ENCODE measurements at places on chromosomes 3 and 15. TPM values are rescaled to one million over a fixed set of nuclear protein-coding genes. Genes with fewer than 3 reads are reported as not detected.

The CRABP1 gene
- 1.8 TPM for total RNA-seq

The SCN11A gene
- not detected for total RNA-seq

The PCSK6 gene
- 8.1 TPM for total RNA-seq

The RARB gene
- total RNA-seq = 10.2 TPM

The ERICH6 gene
- not detected for total RNA-seq

The SYNPR gene
- total RNA-seq = not detected
